ENCODE measurements at places on chromosomes 6 and 20.
A peak's percentile ranks its signal among the peaks of the same experiment; 100 is the strongest.

- DNase-seq, result no peak
These were observed 114.7 kb downstream of the EDN3 start for GRCh38 chr20:59414936-59415623.

DNA sequence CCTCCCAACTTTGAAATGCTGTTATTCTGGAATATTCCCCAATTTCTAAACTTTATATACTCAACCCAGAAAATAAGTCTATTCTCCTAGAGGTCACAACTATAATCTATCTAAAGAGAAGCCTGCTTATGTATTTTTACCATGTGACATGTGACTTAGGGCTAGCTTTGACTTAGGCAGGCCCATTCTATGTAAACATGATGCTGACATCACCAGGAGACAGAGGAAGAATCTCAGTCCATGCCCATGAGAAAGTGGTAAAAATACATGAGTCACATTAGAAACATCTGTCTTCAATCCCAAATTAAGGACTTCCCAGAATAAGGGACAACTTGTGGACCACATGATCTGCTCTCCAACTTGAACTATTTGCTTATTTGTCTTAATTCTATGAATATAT, 113.6 kb upstream of the ID4 start:
- DNase-seq, result peak; percentile 46

- DNase-seq, result no peak
These were observed 349.2 kb downstream of the ZFAND3 start for GRCh38 chr6:38168699-38169098.

GRCh38 chr6:140403020-140403419, 1028.6 kb upstream of the CITED2 start:
- no peak for DNase-seq

DNA sequence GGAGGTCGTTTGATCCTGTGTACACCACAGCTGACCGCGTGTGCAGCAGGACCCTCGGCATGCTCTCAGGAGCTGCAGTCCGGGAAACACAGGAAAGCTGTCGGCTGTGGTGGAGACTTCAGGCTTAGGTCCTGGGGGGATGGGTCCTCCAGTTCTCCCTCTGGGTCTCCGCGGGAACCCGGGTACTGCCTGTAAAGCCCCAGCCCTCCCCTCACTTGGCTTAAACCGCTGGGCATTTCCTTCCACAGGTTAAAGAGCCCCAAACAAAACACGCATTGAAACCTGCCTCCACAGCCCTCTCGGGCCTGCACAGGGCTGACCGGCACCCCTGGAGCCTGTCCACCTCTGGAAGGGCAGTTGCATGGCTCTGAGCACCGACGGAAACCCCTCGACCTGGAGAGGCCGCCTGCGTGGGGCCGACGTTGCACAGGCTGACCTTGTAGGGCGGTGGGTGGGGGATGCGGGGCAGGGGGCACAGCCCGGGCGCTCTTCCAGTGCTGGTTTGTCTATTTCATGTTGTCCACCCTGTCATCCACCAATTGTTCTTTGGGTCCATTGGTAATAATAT, 59.1 kb downstream of the DACT2 start:
- no peak for DNase-seq

GRCh38 chr6:10510592-10511367, 10.4 kb upstream of the GCNT2 start:
- DNase-seq, result peak; percentile 67

GRCh38 chr6:13368731-13369115, 40.4 kb upstream of the TBC1D7 start:
- no peak for DNase-seq

DNA sequence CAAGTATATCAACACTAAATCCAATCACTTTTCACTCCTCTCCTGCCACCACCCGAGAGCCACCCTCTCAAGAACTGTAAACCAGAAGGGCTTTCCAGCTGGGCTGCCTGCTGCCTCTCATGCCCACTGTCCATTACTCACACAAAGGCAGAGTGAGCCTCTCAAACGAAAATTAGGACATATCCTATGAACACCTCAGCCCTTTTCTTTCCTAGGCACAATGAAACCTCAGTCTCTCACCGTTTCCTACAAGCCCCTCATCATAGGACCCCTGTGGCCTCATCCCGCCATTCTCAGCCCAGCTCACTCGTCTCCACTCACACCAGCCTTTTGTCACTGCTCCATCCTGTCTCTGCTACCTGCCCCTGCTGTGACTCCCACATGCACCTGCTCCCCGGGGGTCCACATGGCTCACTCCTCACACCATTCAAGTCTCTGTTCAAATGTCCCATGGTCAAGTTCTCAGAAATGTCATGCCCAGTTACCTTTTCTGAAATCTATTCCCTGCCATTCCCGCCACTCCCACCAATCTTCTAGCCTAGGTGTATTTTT, 7.4 kb downstream of the HLA-F start:
- no peak for DNase-seq

DNA sequence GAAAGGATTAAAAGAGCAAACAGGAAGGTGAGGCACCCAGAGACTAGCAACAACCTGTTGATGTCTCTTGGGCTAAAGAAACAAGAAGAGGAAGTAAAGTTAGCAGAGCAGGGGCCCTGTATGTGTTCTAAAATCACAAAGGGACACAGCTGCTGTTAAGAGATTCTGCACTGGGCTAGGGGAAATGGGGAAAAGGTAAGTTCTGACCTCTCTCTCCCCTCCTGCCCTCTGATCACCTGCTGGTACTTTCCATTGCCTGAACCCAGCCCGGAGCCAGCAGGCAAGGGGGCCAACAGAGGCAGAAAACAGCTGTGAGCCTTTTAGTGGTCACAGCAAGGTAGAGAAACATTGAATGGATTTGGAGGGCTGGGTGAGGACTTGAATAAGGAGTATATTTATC, 13.5 kb upstream of the CNR1 start:
- DNase-seq, result no peak

DNA sequence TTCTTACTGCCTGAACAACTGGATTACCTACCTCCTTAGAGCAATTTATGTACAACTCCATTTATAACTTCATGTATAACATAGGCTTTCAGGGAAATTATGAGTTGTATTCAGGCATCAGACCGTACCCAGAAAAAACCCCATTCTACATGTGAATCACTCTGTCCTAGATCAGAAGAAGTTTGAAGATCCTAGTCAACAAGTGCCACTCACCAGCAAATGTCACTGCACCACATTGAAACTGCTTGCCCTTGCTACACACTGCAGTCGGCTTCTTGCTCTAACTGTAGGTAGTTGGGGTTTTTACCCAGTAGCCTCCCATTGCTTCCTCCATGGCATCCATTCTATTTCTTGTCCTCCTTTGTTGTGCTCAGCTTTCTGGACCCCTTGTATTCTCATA, 132.4 kb downstream of the DNAH8 start:
- no peak for DNase-seq

GRCh38 chr20:20094410-20094809, 42.1 kb downstream of the CFAP61 start:
- DNase-seq, result no peak

GRCh38 chr6:112665815-112666214, 318.7 kb downstream of the RFPL4B start:
- no peak for DNase-seq

GRCh38 chr20:52094693-52095092, 96.9 kb downstream of the ZFP64 start:
- DNase-seq, result no peak

- no peak for DNase-seq
These were observed 5.5 kb downstream of the ZBP1 start for GRCh38 chr20:57614490-57615444.

DNA sequence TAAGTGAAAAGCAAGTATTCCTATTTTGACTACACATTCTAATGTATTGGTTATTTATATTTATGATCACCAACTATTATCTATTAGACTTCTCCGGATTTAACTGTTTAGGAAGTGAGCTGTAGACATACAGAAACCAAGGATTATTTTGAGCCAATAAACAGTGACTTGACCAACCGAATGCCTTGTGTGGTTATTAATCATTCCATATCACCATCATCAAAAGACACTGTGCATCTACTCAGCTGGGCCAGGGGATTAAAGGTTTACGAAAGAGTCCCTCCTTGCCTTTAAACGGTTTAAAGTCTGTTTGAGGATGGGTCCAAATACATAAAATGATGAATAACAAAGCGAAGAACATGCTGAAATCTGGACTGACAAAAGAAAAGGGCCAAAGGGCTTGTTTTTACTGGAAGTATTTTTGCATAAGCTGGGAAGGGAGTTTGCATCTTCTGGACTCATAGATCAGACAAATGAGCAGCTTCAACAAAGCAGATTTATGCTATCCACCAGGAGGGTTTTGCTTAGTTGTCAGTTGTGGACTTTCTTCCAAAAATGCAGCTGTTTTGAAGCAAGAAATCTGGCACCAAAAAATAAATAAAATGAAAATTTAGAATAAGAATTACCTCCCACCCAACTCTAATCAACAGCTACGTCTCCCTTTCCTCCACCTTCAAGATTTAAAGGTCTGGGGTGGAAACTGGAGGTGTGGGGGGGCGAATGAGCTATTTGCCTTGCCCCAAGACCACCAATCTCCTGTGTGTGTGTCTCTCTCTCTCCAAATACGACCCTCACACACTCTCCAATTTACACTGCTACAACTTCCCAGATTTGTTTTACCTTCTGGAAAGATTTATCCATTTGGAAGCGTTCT, 33.6 kb upstream of the ID4 start:
- no peak for DNase-seq

- no peak for DNase-seq
These were observed 466.0 kb downstream of the GJA1 start for GRCh38 chr6:121901432-121901831.

- peak; percentile 8 for DNase-seq
These were observed 547 bp downstream of the SAMD5 start for GRCh38 chr6:147508866-147509608.

DNA sequence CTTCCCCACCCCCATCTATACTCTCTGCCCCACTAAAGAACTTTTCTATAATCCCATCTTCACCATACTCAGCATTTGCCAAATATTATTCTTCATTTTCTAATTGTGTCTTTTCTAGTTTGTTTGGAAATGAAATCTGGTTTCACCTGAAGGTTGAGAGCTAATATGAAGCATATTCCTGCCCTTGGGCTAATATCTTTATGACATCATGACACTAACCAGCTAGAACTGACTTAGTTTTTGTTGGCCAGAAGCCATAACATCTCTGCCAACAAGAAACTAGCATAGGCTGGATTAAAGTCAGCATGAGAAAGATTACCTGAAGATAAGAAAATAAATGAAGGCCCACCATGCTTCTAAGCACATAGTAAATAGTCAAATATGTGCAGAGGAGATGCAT, 16.7 kb downstream of the UNC5CL start:
- DNase-seq, result peak; percentile 76

DNA sequence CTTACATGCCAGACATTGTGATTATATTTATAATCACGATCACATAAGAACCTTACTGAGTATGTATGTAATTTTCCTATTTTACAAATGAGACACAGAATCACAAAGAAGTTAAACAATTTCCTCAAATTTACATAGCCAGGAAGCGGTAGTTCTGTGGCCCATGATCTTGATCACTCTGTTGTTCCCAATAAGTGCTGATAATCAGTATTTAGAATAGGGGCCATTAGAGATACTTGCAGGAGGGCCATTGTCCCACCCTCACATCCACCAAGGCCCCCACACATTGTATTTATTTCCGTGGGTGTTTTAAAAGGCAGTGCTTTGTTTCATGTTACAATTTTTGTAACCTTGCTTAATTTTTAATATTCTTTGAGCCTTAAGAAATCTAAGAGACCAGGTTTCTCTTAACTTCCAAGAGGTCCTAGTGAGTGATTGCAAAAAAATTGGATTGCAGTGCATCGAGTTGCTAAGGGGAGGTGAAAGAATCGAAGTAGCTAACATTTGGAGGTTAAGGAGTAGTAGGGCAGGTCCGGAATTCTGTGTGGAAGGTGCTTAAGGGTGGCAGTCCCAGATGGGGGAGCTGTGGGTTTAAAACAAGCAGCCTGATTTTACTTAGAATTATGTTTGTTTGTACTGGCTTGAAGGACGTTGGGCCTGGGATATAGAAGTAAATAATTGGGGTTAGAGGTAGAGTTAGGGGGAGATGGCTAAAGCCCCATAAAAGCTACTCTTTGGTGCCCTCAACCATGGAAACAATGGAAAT, 339.4 kb downstream of the CDKAL1 start:
- DNase-seq, result peak; percentile 21

GRCh38 chr6:142624978-142625715, 319.8 kb downstream of the HIVEP2 start:
- no peak for DNase-seq

- DNase-seq, result peak; percentile 46
These were observed 512.8 kb downstream of the MAFB start for GRCh38 chr20:40176098-40176841.

GRCh38 chr20:57866250-57867106, 156.7 kb upstream of the PMEPA1 start:
- no peak for DNase-seq

DNA sequence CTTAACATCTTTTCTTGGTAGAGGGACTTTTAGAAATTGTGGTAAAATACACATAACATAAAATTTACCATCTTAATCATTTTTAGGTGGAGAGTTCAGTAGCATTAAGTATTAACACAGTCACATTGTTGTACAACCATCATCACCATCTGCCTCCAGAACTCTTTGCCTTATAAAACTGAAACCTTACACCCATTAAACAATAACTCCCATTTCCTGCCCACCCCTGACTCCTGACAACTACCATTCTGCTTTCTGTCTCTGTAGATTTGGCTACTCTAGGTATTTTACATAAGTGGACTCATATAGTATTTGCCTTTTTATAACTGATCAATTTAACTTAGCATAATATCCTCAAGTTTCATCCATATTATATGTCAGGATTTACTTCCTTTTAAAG, 88.7 kb downstream of the ZHX3 start:
- no peak for DNase-seq

GRCh38 chr6:42564506-42564825, 637 bp downstream of the UBR2 start:
- DNase-seq, result no peak

- DNase-seq, result peak; percentile 95
These were observed 57.7 kb upstream of the CD83 start for GRCh38 chr6:14059791-14060436.

- peak; percentile 16 for DNase-seq
These were observed 370.6 kb upstream of the MAN1A1 start for GRCh38 chr6:119720160-119720559.

- no peak for DNase-seq
These were observed 15.2 kb downstream of the SLC52A3 start for GRCh38 chr20:753136-753535.

GRCh38 chr6:45827952-45828530, 187.6 kb downstream of the CLIC5 start:
- DNase-seq, result no peak

Data from MCF 10A (cell line).